ENCODE measurements at places on chromosomes 3 and 15.

- no peaks in the 10 kb centered on the region for H3K27me3 ChIP-seq
- no peak overlapping the region for H3K27ac ChIP-seq
- DNase-seq = no peak
- no peaks in the 10 kb centered on the region for H3K36me3 ChIP-seq
Observed at GRCh38 chr3:41131224-41131623, 68.1 kb upstream of the CTNNB1 start.

GRCh38 chr15:63505842-63506222, 1.4 kb downstream of the USP3 start:
- H3K27me3 ChIP-seq = no peaks in the 10 kb centered on the region
- peak overlapping the region; percentile 79 for H3K4me3 ChIP-seq
- no peak overlapping the region for H3K27ac ChIP-seq
- H3K36me3 ChIP-seq = no peaks in the 10 kb centered on the region

GRCh38 chr15:94761574-94761973, 530.2 kb downstream of the MCTP2 start:
- no peaks in the 10 kb centered on the region for H3K36me3 ChIP-seq
- no peaks in the 10 kb centered on the region for H3K4me1 ChIP-seq
- no peaks in the 10 kb centered on the region for H3K27me3 ChIP-seq
- no peak overlapping the region for H3K27ac ChIP-seq
- no peak overlapping the region for H3K4me3 ChIP-seq
- DNase-seq = no peak

GRCh38 chr3:145698749-145699148, 462.2 kb downstream of the PLOD2 start:
- no peak overlapping the region for H3K4me3 ChIP-seq
- no peaks in the 10 kb centered on the region for H3K36me3 ChIP-seq
- no peaks in the 10 kb centered on the region for H3K27me3 ChIP-seq
- H3K4me1 ChIP-seq = no peaks in the 10 kb centered on the region
- no peak for DNase-seq
- H3K27ac ChIP-seq = no peak overlapping the region

DNA sequence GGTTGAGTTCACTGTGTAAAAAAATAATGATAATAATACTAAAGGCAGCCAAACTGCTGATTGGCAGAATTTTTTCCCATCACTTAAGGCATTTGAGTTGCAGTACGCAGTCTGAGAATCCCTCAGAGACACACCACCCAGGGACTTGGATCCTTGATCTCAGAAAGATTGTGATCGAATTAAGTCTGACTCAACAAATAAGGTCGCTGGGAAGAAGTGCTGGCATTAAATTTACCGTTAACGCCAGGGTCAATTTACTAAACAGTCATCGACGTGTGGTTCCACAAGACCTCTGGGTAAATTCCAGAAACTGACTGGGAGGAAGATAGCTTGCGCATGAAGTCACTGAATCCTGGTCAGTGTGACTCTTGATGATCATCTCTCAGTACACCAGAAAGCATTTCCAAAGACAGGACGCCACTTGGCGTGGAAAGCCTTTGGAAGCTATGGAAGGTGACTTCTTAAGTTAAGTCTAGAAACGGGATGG, 48.3 kb upstream of the CGNL1 start:
- no peaks in the 10 kb centered on the region for H3K27me3 ChIP-seq
- H3K4me3 ChIP-seq = no peak overlapping the region
- H3K36me3 ChIP-seq = no peaks in the 10 kb centered on the region
- no peaks in the 10 kb centered on the region for H3K4me1 ChIP-seq
- DNase-seq = no peak
- H3K27ac ChIP-seq = no peak overlapping the region

DNA sequence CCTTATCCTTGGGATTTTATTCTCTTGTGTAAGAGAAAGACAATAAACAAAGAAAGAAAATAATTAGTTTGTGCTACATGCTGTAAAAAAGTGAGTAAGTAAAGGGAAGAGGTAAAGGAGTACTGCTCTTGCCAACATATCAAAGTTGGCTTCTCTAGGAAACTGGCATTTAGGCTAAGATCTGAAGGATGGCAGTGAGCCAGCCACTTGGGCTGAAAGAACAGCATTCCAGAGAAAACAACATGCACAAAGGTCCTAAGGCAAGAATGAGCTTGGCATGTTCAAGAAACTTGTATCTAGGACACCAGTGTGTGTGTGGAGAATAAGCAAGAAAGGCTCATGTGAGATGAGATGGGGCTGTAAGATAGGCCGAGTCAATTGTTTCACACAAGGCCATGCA, 245.5 kb upstream of the MANF start:
- no peaks in the 10 kb centered on the region for H3K4me1 ChIP-seq
- H3K4me3 ChIP-seq = no peak overlapping the region
- no peak overlapping the region for H3K27ac ChIP-seq
- no peak for DNase-seq

Measured in kidney (tissue), 22 donors.